Urothelium cell line (cell line): ENCODE measurements at places on chromosomes 5 and 9.
A peak's percentile ranks its signal among the peaks of the same experiment; 100 is the strongest.

- no peak for DNase-seq
Observed at GRCh38 chr9:129930743-129931142, 95.5 kb downstream of the USP20 start.

DNA sequence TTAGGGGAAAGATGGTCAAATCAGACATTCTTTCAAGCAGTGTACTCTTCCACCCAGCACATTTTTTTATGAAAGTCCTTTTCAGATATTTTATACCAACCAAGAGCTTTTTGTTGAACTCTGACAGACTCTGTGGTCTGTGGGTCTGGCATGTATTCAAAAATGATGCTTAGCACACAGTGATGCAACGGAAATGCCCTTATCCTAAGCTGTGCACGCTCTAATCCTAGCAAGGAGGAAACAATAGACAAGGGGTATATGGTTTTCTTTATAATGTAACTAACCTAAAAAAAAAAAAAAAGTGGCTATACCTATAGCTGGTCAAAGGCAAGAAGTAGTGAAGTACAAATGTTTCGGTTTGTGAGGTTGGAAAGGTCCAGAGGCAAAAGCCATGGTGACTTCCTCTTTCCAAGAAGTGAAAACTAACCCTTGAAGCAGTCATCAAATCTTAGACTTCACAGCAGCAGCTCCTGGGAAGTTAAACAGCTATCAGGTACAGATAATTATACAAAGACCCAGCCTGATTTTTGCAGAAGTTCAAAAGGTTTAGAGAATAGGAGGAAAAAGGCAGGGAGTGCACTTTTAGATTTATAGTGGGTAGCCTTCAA, 82.5 kb downstream of the SEMA6A start:
- DNase-seq = peak; percentile 77

DNA sequence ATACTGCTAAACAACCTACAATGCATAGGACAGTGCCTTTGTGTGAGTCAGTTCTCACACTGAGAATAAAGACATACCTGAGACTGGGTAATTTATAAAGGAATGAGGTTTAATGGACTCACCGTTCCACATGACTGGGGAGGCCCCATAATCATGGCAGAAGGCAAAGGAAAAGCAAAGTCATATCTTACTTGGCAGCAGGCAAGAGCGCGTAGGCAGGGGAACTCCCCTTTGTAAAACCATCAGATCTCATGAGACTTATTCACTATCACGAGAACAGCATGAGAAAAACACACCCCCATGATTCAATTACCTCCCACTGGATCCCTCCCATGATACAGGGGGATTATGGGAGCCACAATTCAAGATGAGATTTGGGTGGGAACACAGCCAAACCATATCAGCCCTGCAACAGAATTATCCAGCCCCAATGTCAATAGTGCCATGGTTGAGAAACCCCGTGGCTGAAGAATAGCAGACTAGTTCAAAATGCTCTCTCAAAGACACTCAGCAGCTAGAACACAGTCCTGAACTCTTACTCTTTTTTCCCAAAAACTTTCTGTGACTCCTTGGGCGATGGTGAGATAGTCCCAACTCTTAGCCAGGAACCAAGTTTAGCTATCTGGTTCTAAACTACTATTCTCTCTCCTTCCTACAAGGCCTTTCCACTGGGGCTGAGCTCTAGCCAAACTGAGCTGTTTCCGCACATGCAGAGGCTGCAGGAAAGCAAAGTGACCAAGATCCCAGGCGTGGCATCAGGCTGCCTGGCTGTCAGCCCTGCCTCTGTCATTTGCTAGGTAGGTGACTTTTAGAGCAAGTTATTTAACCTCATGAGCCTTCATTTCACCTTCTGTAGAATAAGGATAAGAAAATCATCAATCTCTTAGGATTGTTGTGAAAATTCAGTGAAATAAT, 21.7 kb downstream of the FAT2 start:
- no peak for DNase-seq

- DNase-seq = no peak
Observed at GRCh38 chr5:61640179-61641021, 308.3 kb downstream of the ZSWIM6 start.

GRCh38 chr5:36939969-36940858, 63.6 kb downstream of the NIPBL start:
- DNase-seq = no peak

GRCh38 chr9:22210936-22211335, 201.8 kb upstream of the CDKN2B start:
- no peak for DNase-seq
